Skin of body (tissue), 3 donors: ENCODE measurements at places on chromosomes 6 and 20. TPM values are rescaled to one million over a fixed set of nuclear protein-coding genes. Genes with fewer than 3 reads are reported as not detected.

Gene PRRT1
- total RNA-seq, result 0.20 TPM

Gene GABRR1
- 0.20 TPM for total RNA-seq

Gene ULBP2
- total RNA-seq, result 0.89 TPM

Gene ARFRP1
- 16.3 TPM for total RNA-seq

Gene HSPA12B
- 14.0 TPM for total RNA-seq

Gene CST1
- not detected for total RNA-seq

Gene LGSN
- not detected for total RNA-seq

Gene AVP
- not detected for total RNA-seq

Gene ARG1
- 23.9 TPM for total RNA-seq

Gene TOP1
- 33.4 TPM for total RNA-seq

Gene ANKRD6
- total RNA-seq, result 8.8 TPM

Gene ELOVL4
- 60.1 TPM for total RNA-seq

Gene POM121L2
- not detected for total RNA-seq

Gene OR14J1
- total RNA-seq, result not detected

Gene GFOD1
- total RNA-seq, result 14.5 TPM

Gene SLC24A3
- 7.1 TPM for total RNA-seq

Gene DACT2
- 2.6 TPM for total RNA-seq

- no peak for DNase-seq
These were observed 70.9 kb upstream of the CCDC167 start for GRCh38 chr6:37570482-37571133.

- DNase-seq, result no peak
These were observed 241.4 kb downstream of the IBTK start for GRCh38 chr6:82006027-82006738.

GRCh38 chr20:35572838-35573237 lies 31.0 kb downstream of the ERGIC3 start:
- no peak for DNase-seq

DNA sequence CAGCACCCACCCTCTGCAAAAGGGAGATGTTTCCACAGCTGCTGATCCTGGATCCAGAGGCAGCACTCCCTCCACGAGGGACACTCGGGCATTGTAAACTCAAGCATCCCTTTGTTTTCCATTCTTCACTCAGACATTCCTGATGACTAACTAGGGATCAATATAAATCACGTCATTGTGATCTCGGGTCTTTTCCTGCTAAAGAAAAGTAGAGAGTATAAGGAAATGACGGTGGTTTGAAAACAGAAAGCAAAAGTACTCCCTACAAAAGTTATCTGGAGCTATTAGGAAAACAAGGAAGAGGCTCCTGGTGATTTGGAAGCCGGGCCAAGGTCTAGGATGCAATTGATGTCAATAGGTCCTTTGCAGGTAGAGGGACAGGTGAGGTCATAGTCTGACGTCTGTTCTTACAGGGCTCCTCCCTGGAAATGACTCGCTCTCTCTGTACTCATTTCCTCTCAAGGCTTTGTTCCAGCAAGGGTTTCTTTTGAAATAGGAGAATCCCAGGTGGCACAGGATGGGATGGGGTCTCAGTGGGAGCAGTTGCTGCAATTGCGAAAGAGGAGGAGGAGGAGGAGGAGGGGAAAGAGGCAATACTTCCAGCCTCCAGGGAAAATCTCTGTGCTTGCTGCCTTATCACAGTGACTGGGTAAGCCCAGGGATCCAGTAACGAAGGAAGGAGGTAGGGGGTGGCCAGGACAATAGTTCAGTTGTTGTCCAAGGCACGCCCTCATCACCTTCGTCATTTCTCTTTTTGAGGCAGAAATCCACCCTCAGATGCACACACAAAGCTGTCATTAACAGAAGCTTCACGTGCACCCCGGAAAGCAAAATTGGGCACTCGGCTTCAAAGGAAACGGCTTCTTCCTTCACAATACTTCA lies 222.8 kb downstream of the LY86 start:
- DNase-seq, result peak; percentile 41

GRCh38 chr6:167819576-167819975 lies 7.1 kb upstream of the AFDN start:
- DNase-seq, result no peak

GRCh38 chr6:40205004-40205403 lies 270.7 kb upstream of the MOCS1 start:
- DNase-seq, result no peak

GRCh38 chr6:1781152-1781816 lies 171.6 kb downstream of the FOXC1 start:
- DNase-seq, result no peak

DNA sequence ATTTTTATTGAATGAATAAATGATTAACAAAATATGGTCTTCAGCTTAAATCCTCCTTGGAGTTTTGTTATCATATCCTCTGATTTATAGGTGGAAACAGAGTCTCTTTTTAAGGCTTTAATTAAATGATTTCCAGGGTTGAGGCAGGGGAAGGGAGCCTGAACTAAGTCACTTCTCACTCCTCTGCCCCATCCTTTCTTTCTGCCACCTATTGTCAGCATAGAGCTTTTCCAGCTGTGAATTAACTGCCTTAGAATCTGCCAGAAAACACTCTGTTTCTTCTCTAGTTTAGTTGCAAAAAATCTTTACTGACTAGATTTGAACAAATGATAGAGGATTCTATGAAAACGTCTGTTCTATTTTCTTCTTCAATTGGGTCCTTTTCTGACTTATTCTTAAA lies 9.8 kb downstream of the OGFRL1 start:
- DNase-seq, result no peak

GRCh38 chr6:139940741-139941729 lies 566.6 kb upstream of the CITED2 start:
- no peak for DNase-seq

DNA sequence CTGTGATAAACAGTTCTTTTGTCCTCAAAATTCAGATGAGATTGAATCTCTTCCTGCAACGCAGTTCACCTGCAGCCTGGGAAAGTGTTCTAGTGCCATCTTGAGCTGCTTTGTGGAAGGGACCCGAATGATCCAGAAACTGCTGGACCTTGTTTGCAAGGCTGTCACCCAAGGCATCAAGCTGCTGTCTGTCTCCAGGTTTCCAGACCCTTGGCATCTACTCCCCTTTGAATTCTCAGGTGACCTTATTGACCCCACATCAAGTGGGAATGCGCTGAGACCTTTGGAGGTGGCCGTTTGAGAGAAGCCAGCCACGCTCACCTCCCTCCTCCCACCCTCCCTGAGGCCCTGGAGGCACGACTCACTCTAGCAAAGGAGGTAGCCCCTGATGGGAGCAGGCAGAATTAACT lies 112.5 kb downstream of the EDN3 start:
- DNase-seq, result no peak

DNA sequence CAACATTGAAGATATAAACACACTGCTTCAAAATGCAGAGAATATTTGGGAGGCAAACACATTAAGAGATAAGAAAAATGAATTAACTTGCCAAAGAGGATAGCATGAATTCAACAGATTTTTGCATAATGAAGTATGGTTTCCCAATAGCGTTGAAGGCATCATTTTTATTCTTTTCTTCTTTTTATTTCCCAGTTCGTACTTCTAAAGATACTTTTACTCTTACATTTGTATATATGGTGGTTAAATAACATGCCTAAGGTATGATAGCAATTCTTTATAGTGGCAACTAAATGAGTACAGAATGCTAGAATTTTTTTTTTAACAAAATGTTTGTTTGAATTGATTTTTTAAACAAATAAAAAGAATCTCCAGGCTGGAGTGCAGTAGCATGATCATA lies 473.4 kb upstream of the MARCKS start:
- no peak for DNase-seq

DNA sequence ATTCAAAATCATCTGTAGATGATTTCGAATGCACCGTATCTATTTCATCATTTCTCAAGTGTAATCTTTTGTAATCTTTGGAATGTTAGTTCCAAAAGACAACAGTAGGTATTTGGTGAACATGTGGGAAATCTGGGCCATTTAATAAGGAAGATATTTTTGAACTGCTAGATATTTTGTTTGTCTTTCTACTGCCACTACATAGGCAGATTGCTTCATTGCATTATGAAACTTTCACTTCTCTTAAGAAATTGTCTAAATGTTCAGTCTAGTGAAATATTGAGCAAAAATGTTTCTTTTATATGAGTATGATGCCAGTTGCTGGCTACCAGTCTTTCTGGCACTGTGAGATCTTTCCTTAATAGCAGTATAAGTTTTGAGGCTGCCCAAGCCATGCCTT lies 527.8 kb upstream of the RNF217 start:
- DNase-seq, result no peak

- DNase-seq, result no peak
These were observed 21.6 kb downstream of the LY86 start for GRCh38 chr6:6610031-6610591.

DNA sequence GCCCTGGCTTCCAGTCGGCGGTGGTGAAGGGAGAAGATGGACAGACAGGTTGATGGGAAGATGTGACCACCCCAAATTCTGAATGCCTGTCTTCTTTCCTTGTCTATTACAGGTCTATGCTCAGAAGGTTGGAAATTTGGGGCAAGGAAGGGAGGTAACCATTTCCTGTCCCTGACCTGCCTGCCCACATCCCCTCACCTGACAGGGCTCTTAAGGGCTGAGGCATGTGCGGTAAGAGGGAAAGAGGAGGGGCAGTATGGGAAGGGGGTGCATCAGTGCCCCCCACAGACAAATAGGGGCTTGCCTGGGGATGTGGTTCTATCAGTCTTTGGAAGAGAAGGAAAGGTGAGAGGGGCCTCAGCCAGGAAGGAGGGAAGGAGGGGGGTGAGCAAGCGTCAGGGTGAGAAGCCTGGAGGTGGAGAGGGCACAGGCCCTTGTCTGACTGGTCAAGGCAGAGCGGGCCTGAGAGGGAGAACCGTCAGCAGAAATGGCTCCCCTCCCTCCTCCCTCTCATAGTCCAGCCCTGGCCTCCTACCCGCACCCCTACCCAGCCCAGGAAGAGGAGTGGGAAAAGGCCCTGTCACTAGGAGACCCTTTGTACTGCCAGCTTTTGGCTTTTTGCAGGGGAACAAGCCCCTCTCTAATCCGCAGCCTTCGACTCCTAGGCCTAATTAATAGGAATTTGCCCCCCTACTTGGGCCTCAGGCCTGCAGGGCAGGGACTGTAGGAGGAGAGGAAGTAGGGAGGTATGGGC lies 104.4 kb upstream of the FOXP4 start:
- no peak for DNase-seq

- DNase-seq, result peak; percentile 70
These were observed 31.0 kb downstream of the IRF4 start for GRCh38 chr6:422433-423054.

GRCh38 chr6:6709106-6709505 lies 120.6 kb downstream of the LY86 start:
- no peak for DNase-seq

GRCh38 chr6:91822581-91822980 lies 1235.7 kb upstream of the MAP3K7 start:
- DNase-seq, result no peak

DNA sequence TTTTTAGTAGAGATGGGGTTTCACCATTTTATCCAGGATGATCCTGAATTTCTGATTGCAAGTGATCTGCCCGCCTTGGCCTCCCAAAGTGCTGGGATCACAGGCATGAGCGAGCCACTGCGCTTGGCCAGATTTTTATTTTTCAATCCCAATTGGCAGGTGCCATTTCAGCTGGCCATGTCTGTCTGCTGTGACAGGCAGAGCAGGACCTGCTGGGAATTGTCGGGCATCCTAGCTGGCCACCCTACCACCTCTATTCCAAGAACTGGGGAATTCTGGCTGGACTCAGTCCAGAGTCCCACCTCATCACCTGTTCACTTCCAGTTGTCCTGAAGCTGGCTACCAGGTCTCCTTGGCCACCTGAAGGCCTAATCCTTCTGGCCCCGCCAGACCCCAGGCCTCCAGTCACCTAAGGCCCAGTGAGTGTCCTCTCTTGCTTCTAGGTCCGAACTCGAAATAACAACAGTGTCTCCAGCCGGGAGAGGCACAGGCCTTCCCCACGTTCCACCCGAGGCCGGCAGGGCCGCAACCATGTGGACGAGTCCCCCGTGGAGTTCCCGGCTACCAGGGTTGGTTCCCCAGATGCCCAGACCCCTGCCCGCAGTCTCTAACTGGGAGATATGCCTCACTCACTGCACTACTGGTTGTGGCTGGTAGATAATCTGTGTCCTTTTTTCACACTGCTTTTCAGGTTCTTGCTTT lies 24.0 kb downstream of the DNMT3B start:
- no peak for DNase-seq

DNA sequence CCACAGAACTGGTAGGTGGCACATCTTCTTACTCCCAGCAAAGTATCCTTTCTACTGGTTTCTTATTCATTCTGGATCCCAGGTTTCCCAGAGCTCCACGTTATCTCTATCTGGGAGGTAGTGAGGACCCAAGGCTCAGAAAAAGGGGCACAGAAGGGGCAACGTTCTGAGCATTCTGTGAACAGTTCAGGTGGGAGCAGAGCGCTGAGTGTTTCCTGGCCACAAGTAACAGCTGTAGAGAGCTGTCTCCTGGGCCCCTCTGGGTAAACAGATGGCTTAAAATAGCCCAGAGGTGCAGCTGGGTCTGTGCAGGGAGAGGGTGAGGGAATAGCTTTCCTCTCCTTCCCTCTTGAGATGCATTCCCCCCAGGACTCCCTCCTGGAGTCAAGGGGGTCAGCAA lies 2.1 kb downstream of the APOBEC2 start:
- no peak for DNase-seq

GRCh38 chr20:8361779-8362178 lies 229.7 kb downstream of the PLCB1 start:
- no peak for DNase-seq

DNA sequence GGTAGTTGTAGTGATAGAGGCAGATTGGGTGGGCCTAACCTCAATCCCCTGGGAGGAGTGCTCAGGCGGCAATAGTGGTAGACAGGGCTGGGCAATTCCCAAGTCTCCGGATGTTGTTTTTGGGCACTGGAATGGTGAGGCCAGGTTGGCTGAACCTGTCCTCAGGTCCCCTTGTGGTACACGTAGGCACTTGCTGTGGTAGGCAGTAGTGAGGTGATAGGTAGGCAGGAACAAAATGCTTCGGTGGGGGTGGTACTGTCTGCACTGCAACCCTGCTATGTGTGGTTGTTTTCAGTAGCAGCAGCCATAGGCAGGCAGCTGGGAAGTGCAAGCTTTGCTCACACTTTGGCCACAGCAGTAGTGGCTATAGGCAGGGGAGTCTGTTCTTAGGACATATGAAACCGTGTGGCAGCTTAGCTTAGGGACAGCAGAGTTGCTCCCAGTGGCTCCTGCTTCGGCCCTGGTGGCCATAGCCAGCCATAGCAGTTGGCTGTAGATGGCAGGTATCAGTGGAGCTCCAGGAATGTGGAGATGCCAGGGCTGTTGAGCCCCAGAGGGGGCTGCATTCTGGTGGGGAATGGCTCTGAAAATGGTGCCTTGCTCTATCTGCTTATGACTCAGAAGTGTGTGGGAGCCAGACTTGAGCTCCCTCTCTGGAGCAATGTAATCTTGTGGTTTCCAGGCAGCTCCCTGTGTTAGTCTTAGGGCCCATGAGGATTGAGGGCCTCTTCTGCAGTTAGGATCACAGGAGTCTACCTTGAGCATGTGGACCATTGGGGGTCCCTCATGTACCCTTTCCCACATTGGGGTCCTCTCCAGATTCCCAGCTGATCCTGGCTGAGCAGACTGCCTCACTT lies 241.8 kb upstream of the BMP2 start:
- no peak for DNase-seq

DNA sequence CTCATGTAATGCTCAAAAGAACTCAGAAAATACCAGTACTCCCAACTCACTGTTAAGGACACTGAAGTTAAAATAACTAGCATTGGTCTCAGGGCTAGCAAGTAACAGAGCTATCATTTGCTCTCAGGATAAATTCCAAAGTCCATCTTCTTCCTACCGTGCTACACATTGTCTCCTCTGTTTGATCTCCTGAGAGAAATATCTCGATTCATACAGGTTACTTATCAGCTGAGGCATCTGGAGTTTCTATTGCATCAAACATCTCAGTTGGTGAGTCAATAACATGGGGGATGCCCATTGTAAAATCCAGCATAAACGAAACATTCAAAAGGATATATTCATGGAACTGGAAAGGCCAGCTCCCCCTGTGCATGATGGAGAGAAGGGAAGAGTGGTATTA lies 147.4 kb downstream of the BACH2 start:
- DNase-seq, result no peak
